Central memory CD4-positive, alpha-beta T cell (primary cell): ENCODE measurements at places on chromosomes 5 and 9.

DNA sequence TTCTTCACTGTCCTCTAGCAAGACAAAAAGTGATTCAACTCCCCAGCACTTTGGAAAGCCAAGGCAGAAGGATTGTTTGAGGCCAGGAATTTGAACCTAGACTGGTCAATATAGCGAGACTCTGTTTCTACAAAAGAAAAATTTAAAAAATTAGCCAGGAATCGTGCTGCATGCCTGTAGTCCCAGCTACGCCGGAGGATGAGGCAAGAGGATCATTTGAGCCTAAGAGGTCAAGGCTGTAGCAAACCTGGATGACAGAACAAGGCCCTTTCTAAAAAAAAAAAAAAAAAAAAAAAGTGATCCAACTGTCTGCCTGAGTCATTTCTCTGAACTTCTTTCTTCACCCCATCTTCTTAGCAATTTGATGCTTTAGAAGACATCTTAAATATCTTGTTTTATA, 12.4 kb downstream of the ITGA2 start:
- DNase-seq, result no peak

GRCh38 chr9:123954518-123955280, 24.8 kb upstream of the DENND1A start:
- DNase-seq, result no peak

- DNase-seq, result no peak
These were observed 211.5 kb upstream of the NREP start for GRCh38 chr5:111968459-111968858.

- DNase-seq, result peak; percentile 18
These were observed at the start of gene CCDC152 for GRCh38 chr5:42756606-42757601. CCDC152 (plus strand) TSS chr5:42756818; CDS start chr5:42759122, 2,304 bp downstream.

- no peak for DNase-seq
These were observed 63.1 kb upstream of the UBAC1 start for GRCh38 chr9:136024286-136024685.

DNA sequence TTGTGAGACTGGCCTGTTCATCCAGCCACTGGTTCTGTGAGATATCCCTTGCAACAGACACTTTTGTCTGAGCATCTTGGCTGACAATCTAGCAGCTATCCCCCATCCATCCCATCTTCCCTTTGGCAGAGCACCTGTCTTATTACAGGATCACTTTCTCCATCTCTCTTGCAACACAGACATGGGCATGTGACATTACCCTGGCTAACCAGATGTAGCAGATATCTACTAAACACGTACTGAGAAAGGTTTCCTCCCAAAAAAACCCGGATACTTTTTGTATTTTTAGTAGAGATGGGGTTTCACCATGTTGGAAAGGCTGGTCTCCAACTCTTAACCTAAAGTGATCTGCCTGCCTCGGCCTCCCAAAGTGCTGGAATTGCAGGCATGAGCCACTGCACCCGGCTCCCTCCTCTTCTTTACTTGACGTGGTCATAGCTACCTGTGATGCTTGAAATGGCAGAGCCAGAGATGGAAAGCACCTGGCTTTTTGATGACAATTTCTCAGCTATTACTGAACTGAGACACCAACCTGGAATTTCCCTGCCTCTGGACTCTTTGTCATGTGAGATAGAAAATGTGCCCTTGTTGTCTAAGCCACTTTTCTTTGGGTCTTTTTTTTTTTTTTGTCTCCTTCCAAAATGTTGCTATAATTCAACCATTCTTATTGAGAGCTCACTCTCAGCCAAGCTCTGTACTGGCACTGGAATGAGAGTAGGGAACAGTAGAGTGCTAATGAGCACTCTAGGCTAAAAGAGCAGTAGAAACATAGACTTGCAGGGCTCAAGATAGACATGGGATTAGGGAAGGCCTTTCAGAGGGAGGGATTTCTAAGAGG, 32.6 kb downstream of the FNBP1 start:
- peak; percentile 77 for DNase-seq

DNA sequence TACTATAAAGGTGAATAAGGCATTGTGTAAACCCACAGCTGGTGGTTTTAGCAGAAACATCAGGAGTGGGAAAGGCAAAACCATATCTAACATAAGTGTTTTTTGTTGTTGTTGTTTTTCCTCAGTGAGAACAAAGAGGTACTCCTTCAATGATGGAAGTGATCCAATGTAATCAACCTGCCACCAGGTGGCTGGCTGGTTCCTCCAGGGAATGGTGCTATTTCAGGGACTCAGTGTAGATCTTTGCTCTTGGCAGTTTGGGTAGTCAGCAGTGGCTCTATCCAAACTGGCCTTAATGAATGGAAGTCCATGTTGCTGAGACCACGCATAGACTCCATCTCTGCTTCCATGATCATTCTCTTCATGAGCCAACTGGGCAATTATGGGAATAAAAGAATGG, 10.8 kb downstream of the DMRTA1 start:
- DNase-seq, result no peak

DNA sequence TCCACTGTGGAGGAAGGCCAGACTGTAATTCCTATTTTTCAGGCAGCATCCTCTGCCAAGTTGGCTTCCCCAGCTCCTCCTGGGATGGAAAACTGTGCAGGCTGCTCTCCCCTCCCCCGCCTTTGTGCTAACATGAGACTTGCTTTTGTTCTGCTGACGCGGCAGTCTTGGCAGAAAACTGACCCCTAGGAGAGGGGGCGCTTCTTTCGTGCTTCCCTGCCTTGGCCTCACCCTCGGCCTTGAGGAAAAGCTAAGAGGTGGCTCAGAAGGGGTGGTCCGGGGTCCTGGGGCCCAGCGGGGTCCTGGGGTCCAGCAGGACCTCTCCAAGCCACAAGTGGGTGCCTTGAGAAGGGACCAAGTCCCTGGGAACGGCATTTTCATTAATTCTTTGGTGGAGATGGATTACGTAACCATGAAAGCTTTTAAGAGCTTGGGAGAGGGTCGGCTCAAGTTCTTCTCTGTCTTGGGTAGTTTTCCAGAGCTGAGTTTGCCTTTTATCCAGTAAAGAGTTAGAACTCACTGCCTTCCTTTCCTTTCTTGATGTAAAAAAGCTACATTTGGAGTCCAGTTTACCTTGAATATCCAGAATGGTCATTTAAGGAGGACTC, 51.0 kb downstream of the SH3PXD2B start:
- no peak for DNase-seq

DNA sequence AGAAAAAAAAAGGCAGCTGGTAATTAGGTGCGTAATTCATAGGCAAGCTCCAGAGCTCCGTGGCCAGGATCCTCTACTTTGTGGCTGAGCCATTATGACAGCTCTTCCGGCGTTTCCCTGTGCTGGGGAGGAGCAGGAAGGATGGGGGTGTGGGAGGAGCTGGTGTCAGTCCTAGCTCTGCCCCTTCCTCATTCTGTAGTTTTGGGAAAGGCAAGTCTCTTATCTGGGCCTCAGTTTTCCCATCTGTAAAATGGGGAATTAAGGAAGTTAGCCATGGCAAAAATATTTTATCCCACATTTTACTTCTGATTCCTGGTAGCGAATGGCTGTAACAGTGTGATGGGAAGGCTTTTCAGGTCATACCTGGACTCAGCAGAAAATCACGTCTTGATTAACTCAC, 81.1 kb downstream of the SEC61B start:
- no peak for DNase-seq

GRCh38 chr9:86041311-86041741, 58.0 kb downstream of the GOLM1 start:
- no peak for DNase-seq

DNA sequence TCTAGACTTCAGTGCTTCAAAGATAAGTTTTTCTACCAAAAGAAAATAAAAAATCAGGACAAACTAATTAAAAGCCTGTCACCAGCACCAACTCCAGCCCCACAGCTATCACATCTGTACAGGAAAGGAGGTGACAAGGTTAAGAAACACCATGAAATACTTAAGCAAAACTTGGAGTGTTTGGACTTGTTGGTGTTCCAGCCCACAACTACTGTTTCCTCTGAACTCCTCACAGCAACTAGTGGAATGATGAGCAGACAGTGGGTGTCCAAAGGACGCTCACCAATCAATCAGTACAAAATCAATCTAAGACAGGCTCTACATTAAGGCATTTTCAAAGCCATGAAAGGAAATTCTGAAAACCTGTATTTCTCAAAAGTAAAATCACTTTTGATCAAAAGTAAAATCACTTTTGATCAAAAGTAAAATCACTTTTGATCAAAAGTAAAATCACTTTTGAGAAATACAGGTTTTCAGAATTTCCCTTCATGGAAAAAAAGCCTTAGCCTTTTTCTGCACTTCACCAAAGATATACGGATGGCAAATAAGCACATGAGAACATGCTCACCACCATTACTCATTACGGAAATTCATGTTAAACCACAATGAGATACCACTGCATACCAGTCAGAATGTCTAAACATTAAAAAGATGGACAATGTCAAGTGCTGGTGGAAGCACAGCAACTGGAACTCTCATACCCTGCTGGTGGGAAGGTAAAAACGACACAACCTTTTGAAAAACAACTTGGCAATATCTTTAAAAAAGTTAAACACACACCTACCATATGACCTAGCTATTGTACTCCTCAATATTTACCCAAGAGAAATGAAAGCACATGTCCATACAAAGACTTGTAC, 79.7 kb downstream of the MED27 start:
- no peak for DNase-seq

- no peak for DNase-seq
These were observed 28.8 kb upstream of the TLE4 start for GRCh38 chr9:79542735-79543620.

DNA sequence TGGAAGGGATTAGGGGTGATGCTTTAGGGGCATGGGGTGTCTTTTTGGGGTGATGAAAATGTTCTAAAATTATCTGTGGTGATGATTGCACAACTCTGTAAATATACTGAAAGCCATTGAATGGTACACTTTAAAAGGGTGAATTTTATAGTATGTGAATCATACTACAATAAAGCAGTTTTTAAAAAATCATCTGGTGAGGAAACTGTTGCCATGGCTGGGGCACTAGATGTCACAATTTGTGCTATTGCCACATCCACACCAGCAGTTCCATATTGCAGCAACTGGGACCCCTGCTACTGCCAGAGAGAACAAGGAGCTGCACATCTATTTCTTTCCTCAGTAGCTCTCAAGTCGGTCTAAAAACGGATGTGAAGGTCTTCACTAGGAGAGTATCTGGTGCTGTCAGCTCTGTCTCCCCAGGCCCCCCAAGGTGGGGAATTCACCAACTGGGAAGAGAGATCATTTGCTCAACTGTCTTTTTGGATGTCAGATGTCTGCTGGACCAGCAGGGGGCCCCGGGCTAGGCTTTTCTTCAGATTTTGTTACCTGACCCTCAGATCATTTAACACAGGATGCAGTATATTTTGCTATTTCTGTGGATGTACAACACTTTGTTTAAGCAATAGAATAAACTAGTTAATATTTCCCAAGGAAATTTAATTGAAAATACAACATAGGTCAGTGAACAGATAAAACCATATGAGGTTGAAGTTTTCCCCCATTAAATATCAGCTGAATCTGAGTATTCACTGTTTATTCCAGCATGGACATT, 13.2 kb downstream of the CMYA5 start:
- peak; percentile 20 for DNase-seq

- no peak for DNase-seq
These were observed 244.2 kb upstream of the DAB2 start for GRCh38 chr5:39668980-39669379.

DNA sequence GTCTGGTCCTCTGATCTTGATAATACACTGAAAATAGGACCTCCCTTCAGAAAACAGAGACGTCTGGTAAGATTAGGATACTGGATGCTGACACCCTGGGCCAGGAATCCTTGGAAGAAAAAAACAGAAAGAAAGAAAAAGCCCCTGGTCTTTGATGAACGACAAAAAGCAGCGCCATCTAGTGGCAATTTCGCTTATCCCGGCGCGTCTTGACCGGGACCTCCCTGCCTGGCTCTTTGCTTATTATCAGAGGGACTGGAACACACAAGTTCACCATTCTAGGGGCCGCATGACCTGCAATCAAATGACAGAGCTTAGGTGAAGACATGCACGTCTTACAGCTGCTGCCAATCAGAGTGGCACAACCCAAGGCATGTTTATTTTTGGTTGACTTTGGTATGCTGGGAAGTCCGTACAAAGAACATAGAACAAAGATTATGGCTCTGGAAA, 114.9 kb upstream of the NFIB start:
- DNase-seq, result no peak

DNA sequence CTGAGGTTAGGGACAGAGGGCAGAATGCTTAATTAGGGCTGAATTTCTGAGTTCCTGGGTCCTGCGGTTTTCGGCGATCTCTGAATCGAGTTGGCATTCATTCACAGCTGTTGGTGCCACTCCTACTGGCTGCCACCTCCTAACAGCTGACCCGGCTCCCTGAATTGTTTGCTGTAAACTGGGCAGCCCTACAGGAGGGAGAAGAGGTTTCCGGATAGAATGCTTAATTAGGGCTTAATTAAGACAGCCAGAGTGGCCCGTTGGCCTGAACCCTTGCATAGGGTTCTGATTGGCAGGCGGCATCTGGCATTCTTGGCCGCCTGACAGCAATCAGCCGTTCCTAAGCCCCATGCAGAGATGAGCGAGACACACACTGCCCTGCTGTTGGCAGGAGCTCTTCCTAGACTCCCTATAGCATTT, 25.7 kb downstream of the FRMPD1 start:
- DNase-seq, result no peak

- no peak for DNase-seq
These were observed 7.3 kb upstream of the AMBP start for GRCh38 chr9:114085387-114085789.

- DNase-seq, result no peak
These were observed 5.8 kb upstream of the CARNMT1 start for GRCh38 chr9:75033791-75034473.

- DNase-seq, result no peak
These were observed 1.3 kb downstream of the TNFSF15 start for GRCh38 chr9:114804505-114804904.

DNA sequence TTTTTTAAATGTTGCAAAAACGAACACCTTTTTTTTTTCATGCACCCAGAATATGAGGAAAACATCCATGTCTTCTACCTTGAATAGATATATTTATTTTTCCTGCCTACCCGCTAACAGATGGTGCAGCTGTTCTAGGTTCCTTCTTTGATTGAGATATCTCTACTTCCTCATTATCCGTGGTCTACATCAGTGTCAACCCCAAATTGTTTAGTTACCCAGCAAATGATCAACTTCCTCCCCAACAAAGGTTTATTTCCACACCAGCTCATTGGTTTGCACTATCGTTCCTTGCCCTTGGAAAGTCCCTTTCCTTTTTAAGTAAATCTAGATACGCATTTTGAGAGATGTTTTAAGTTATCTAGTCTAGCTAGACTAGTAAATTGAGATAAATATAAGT, 166.4 kb downstream of the PRR16 start:
- DNase-seq, result no peak
